Activated CD4-positive, alpha-beta T cell treated with anti-CD3 and anti-CD28 coated beads, Interleukin-2, amount 10 ng/mL, durations not matched to agents 24 days and 14 days (primary cell): ENCODE measurements at places on chromosomes 3 and 15.

DNA sequence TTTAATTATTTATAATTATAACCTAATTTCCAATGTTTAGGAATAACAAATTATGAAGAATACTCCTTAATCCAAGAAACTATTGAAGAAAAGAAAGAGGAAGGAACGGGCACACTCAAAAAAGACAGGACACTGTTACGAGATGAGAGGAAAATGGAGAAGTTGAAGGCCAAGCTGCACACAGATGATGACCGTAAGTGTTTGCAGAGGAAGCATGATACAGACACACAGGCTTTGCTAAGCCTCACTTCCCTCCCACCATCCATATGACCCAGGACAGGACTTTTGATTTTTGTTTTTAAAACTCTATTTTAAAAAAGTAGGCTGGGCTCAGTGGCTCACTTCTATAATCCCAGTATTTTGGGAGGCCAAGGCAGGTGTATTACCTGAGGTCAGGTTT lies 389.4 kb upstream of the TPM1 start:
- peaks cover 3% of the 10 kb centered on the region for H3K4me1 ChIP-seq
- peak; percentile 12 for DNase-seq
- H3K4me3 ChIP-seq: no peak overlapping the region
- H3K27me3 ChIP-seq: no peaks in the 10 kb centered on the region

DNA sequence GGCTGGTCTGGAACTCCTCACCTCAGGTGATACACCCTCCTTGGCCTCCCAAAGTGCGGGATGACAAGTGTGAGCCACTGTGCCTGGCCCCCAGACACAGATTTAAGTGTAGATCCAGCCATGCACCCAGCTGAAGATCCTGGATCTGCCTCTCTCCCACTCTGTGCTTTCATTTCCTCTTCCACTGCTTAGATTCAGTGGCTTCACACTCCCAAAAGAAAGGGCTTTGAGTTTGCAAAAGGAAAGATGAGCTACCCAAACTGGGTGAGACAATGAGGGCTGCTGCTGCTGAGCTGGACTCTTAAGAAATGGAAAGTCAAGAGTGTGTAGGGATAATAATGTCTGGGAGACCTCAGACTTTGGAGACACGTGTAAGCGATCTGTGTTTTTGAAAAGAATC lies 45.5 kb downstream of the ISG20 start:
- peaks cover 10% of the 10 kb centered on the region for H3K27me3 ChIP-seq
- no peak for DNase-seq
- H3K36me3 ChIP-seq: no peaks in the 10 kb centered on the region
- no peak overlapping the region for H3K4me3 ChIP-seq

GRCh38 chr15:75542386-75542797 lies 36.7 kb downstream of the PTPN9 start:
- H3K36me3 ChIP-seq: peaks cover 9% of the 10 kb centered on the region
- no peak for DNase-seq
- H3K27me3 ChIP-seq: no peaks in the 10 kb centered on the region
- H3K4me3 ChIP-seq: no peak overlapping the region
- H3K27ac ChIP-seq: no peak overlapping the region

- DNase-seq: no peak
- H3K36me3 ChIP-seq: no peaks in the 10 kb centered on the region
- no peak overlapping the region for H3K27ac ChIP-seq
- H3K4me3 ChIP-seq: no peak overlapping the region
Measured at GRCh38 chr3:115464036-115464435, 159.3 kb upstream of the GAP43 start.

GRCh38 chr3:33047842-33048834 lies 48.8 kb downstream of the GLB1 start:
- peak; percentile 91 for DNase-seq
- H3K27me3 ChIP-seq: no peaks in the 10 kb centered on the region
- peaks cover 61% of the 10 kb centered on the region for H3K36me3 ChIP-seq
- peak overlapping the region; percentile 97 for H3K27ac ChIP-seq
- peak overlapping the region; percentile 78 for H3K4me3 ChIP-seq

DNA sequence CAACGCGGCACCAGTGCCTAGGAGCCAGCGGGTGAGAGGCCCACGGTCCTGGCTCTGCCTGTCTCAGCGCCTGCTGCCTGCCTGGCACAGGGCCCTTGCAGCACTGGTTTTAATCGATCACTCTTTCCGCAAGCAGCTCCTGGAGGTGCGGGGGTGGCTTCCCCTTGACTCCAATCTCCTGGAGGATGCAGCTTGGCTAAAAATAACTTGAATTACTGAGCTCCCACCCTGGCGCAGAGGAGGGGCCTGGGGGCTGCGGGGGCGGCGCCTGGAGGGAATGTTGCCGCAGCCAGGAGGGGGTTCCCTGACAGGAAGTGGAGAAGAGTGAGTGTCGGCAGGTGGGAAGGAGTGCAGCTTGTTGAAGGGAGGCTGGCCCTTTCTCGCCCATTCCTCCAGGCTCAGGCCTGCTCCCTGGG lies 9.9 kb upstream of the RPL29 start:
- H3K36me3 ChIP-seq: no peaks in the 10 kb centered on the region
- DNase-seq: no peak
- H3K27ac ChIP-seq: no peak overlapping the region

GRCh38 chr3:134008630-134009156 lies 21.0 kb downstream of the SLCO2A1 start:
- H3K4me3 ChIP-seq: no peak overlapping the region
- no peaks in the 10 kb centered on the region for H3K4me1 ChIP-seq
- H3K27ac ChIP-seq: no peak overlapping the region
- H3K36me3 ChIP-seq: no peaks in the 10 kb centered on the region

DNA sequence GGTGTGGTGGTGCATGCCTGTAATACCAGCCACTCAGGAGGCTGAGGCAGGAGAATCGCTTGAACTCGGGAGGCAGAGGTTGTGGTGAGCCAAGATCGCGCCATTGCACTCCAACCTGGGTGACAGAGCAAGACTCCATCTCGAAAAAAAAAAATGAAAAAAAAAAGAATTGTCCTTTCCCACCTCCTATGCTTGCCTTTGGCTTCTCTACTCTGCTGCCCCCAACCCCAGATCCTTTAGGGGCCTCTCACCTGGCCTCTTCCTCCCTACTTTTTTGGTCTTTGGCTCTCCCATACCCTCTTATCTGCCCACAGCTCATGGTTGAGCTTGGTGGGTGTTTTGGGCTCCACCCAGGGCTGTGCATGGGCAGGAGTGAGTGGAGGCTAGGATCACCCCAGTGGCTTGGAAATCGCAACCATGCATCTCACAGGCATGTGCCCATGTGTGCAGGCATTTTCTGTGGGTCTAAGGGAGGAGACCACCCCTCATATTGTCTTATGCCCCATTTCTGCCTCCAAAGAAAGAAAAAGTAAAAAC lies 2.1 kb upstream of the SHISA5 start:
- peaks cover 50% of the 10 kb centered on the region for H3K4me1 ChIP-seq
- peaks cover 4% of the 10 kb centered on the region for H3K36me3 ChIP-seq
- H3K4me3 ChIP-seq: peak overlapping the region; percentile 58
- no peak overlapping the region for H3K27ac ChIP-seq

GRCh38 chr3:126291537-126291936 lies 65.7 kb downstream of the KLF15 start:
- no peaks in the 10 kb centered on the region for H3K4me1 ChIP-seq
- peaks cover 21% of the 10 kb centered on the region for H3K27me3 ChIP-seq

DNA sequence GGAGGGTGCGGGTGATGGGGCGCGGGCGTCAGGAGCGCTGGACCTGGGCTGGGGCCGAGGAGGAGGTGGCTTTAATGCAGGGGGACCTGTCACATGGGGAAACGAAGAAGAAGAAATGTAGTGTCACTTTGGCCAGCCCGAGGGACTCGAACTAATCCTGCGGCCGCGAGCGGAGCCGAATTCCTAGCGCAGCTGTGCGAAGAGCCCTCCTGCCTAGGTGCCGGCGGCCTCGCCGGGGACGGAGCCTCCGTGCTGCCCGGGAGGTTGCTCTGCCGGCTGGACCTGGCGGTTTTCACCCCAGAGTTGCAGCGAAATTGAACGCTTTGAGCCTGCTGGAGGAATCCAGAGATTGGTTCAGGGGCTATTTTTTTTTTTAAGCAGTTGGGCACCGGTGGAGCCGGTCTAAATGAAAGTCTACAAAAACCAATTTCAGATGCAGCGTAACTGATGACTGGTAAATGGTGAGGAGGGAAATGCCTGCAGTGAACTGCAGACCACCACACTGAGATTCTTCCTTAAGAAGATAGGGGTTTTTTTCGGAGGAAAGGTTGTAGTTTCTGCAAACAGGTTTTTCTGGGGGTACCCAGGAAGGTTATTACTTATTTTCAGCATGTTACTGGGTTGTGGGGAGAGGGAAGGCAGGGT lies 662 bp downstream of the TMEM108 start:
- no peak for DNase-seq
- peak overlapping the region; percentile 29 for H3K4me3 ChIP-seq
- peaks cover 38% of the 10 kb centered on the region for H3K27me3 ChIP-seq
- no peaks in the 10 kb centered on the region for H3K36me3 ChIP-seq

DNA sequence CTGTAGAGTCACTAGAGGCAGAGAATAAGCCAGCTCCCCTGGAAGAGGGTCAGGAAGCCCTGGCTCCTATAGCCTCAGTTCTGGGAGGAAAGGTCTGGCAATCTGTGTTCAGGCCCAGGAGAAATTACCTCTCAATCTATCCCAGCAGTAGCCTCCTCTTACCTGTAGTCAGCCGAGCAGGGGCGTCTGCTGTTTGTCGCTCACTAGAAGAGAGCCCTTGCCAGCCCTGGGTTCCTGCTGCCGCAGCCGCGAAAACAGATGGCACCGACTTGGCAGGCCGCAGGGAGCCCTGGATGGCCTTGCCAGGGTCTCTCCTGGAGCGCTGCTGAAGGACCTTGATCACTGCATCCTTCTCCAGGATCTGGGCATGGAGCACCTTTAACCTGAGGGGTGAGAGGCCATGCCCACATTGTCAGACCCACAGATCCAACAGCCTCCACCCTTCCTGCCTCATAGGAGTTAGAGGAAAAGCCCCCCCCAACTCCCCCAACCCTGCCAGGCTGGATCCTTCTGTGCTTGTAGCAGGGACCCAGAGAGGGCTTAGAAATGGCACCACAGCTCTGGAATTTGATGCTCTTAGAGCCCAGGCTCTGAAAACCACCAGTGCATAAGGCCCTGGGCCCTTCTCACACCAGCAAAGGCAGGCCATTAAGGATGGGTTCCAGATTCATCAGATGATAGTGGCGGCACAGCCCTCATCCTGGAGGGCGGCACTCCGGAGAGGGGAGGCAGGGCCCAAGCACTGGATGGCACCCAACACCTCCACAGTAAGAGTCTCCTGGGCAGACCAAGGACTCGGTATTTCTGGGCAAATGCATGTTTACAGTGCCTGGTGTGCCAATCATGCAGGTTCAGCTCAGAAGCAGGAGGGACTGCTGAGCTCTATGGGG lies 14.9 kb downstream of the AMOTL2 start:
- no peak for DNase-seq
- peaks cover 6% of the 10 kb centered on the region for H3K4me1 ChIP-seq
- no peak overlapping the region for H3K4me3 ChIP-seq
- no peak overlapping the region for H3K27ac ChIP-seq
- H3K27me3 ChIP-seq: peaks cover 14% of the 10 kb centered on the region
- H3K36me3 ChIP-seq: no peaks in the 10 kb centered on the region

- DNase-seq: no peak
- no peak overlapping the region for H3K4me3 ChIP-seq
- no peak overlapping the region for H3K27ac ChIP-seq
- H3K27me3 ChIP-seq: peaks cover 6% of the 10 kb centered on the region
- H3K4me1 ChIP-seq: peaks cover 3% of the 10 kb centered on the region
- no peaks in the 10 kb centered on the region for H3K36me3 ChIP-seq
Measured at GRCh38 chr3:169939751-169940150, 26.9 kb upstream of the SEC62 start.

- H3K4me3 ChIP-seq: no peak overlapping the region
- H3K27ac ChIP-seq: no peak overlapping the region
- no peaks in the 10 kb centered on the region for H3K27me3 ChIP-seq
- no peak for DNase-seq
- peaks cover 9% of the 10 kb centered on the region for H3K36me3 ChIP-seq
Measured at GRCh38 chr3:183937601-183938286, 53.1 kb upstream of the PARL start.

- DNase-seq: no peak
- peaks cover 4% of the 10 kb centered on the region for H3K36me3 ChIP-seq
Measured at GRCh38 chr3:36926292-36926897, 18.5 kb downstream of the TRANK1 start.

- peaks cover 8% of the 10 kb centered on the region for H3K4me1 ChIP-seq
- no peak overlapping the region for H3K4me3 ChIP-seq
- no peak overlapping the region for H3K27ac ChIP-seq
- no peak for DNase-seq
- peaks cover 48% of the 10 kb centered on the region for H3K36me3 ChIP-seq
Measured at GRCh38 chr15:90083954-90084607, 18.2 kb downstream of the IDH2 start.

GRCh38 chr3:116270056-116270455 lies 175.2 kb downstream of the LSAMP start:
- no peak overlapping the region for H3K27ac ChIP-seq
- no peaks in the 10 kb centered on the region for H3K27me3 ChIP-seq
- no peak for DNase-seq
- no peaks in the 10 kb centered on the region for H3K36me3 ChIP-seq
- H3K4me1 ChIP-seq: no peaks in the 10 kb centered on the region

DNA sequence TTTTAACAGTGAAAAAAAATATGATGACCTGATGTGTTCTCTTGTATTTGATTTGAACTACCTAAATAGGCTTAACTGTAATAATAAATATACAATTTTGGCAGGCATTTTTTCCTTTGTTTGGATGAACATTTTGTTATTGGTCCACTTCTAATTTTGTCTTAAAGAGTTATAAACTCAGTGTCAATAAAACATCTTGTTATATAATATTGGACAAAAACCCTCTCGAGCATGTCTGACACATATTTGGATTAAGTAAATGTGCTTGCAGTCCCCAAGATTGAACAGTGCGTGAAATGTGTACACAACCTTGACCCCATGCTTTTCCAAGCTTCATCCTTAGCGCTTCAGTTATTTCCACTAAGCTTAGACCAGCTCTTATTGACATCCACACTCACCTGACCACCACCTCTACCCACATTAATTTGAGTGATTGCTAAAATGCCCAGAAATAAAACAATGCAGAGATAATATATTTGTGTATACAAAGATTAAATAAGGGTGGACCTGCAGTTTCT lies 131.7 kb upstream of the ZBED2 start:
- no peak overlapping the region for H3K27ac ChIP-seq
- H3K4me1 ChIP-seq: peaks cover 6% of the 10 kb centered on the region
- DNase-seq: no peak
- no peaks in the 10 kb centered on the region for H3K27me3 ChIP-seq
- H3K4me3 ChIP-seq: no peak overlapping the region

DNA sequence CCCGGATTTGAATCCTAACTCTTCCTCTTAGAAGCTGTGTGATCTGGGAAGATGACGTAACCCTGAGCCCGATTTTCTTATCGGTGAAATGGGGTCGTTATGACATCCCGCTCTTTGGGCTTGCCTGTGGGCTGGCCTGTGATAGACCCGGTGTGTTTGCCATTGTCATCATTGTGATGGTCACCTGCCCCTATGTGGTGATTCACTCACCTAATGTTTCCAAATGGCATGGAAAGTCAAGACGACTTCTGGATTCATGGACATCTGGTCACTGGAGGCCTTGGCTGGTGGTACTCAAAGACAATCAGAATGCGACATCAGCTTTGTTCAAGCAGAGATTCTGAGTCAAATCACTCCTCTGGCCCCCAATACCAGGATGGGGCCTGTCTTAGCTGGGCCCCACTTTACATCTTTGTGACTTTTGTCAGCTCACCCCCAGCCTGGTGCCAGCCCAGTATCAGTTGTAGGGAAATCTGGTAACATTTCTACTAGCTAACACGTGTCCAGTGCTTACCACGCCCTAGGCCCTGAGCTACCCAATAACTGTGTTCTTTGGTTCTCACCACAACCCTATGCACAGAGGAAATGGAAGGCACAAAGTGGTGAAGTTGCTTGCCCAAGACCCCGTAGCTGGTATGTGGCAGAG lies 2.8 kb downstream of the TMEM43 start:
- peaks cover 47% of the 10 kb centered on the region for H3K36me3 ChIP-seq
- DNase-seq: no peak
- no peak overlapping the region for H3K4me3 ChIP-seq
- no peak overlapping the region for H3K27ac ChIP-seq
- no peaks in the 10 kb centered on the region for H3K27me3 ChIP-seq
- peaks cover 41% of the 10 kb centered on the region for H3K4me1 ChIP-seq
